ENCODE measurements at places on chromosomes 6 and 20. TPM values are rescaled to one million over a fixed set of nuclear protein-coding genes. Genes with fewer than 3 reads are reported as not detected.

Gene HTR1E
- total RNA-seq = not detected

GRCh38 chr20:41179961-41180360 lies 42.6 kb downstream of the PLCG1 start:
- DNase-seq = no peak

Gene PDE10A
- 2.2 TPM for total RNA-seq

GRCh38 chr20:63792866-63793265 lies 38.2 kb downstream of the ZBTB46 start:
- DNase-seq = no peak

- DNase-seq = no peak
Observed at GRCh38 chr20:3980260-3981131, 34.9 kb downstream of the RNF24 start.

Gene ADGB
- 1.5 TPM for total RNA-seq

Gene KIF6
- total RNA-seq = 0.14 TPM

Measured in left colon (tissue), 2 donors.